ENCODE measurements at places on chromosomes 2 and 18. TPM values are rescaled to one million over a fixed set of nuclear protein-coding genes. Genes with fewer than 3 reads are reported as not detected.

DNA sequence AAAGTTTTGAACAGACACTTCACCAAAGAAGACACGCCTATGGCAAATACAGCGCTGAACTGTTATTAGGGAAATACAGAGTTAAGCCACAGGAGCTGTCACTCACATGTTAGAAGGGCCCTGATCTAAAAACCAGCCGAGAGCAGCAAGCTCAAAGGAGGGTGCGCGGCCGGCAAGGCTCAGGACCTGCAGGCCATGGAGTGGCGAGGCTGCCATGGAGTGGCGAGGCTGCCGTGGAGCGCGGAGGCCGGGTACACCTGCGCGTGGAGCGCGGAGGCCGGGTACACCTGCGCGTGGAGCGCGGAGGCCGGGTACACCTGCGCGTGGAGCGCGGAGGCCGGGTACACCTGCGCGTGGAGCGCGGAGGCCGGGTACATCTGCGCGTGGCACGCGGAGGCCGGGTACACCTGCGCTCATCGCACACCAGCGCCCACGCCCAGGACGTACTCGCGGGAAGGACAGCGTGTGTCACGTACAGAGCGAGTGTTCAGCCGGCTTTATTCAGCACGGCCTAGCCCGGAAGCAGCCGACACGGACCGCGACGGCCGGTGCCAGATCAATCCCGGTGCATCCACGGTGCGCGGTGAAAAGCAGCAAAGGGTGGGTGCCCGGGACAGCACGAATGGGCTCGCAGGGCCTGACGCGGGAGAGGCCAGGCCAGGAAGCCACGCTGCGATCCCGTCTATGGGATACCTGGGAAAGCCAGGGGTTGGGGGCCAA is 68.8 kb downstream of the SLC66A2 start:
- no peaks in the 10 kb centered on the region for H3K27me3 ChIP-seq
- no peaks in the 10 kb centered on the region for H3K36me3 ChIP-seq
- no peak overlapping the region for H3K27ac ChIP-seq

- H3K4me1 ChIP-seq, result no peaks in the 10 kb centered on the region
- no peak overlapping the region for H3K27ac ChIP-seq
- no peaks in the 10 kb centered on the region for H3K27me3 ChIP-seq
- DNase-seq, result no peak
Observed at GRCh38 chr18:21191596-21192307, 50.3 kb upstream of the GREB1L start.

- DNase-seq, result no peak
- H3K4me1 ChIP-seq, result no peaks in the 10 kb centered on the region
- H3K4me3 ChIP-seq, result no peak overlapping the region
Observed at GRCh38 chr2:146124741-146125140, 1604.8 kb upstream of the ZEB2 start.

- peaks cover 13% of the 10 kb centered on the region for H3K4me1 ChIP-seq
- H3K36me3 ChIP-seq, result peaks cover 3% of the 10 kb centered on the region
- H3K4me3 ChIP-seq, result no peak overlapping the region
- H3K27ac ChIP-seq, result no peak overlapping the region
- DNase-seq, result no peak
- H3K27me3 ChIP-seq, result no peaks in the 10 kb centered on the region
Observed at GRCh38 chr18:9771977-9772660, 64.0 kb downstream of the RAB31 start.

GRCh38 chr2:222241128-222241870 is 57.5 kb downstream of the PAX3 start:
- no peaks in the 10 kb centered on the region for H3K36me3 ChIP-seq
- H3K4me3 ChIP-seq, result no peak overlapping the region
- no peaks in the 10 kb centered on the region for H3K4me1 ChIP-seq
- H3K27ac ChIP-seq, result no peak overlapping the region
- no peaks in the 10 kb centered on the region for H3K27me3 ChIP-seq

GRCh38 chr18:70132999-70133398 is 72.5 kb downstream of the RTTN start:
- H3K27ac ChIP-seq, result no peak overlapping the region
- H3K27me3 ChIP-seq, result no peaks in the 10 kb centered on the region
- H3K4me3 ChIP-seq, result no peak overlapping the region
- DNase-seq, result no peak
- peaks cover 11% of the 10 kb centered on the region for H3K36me3 ChIP-seq

DNA sequence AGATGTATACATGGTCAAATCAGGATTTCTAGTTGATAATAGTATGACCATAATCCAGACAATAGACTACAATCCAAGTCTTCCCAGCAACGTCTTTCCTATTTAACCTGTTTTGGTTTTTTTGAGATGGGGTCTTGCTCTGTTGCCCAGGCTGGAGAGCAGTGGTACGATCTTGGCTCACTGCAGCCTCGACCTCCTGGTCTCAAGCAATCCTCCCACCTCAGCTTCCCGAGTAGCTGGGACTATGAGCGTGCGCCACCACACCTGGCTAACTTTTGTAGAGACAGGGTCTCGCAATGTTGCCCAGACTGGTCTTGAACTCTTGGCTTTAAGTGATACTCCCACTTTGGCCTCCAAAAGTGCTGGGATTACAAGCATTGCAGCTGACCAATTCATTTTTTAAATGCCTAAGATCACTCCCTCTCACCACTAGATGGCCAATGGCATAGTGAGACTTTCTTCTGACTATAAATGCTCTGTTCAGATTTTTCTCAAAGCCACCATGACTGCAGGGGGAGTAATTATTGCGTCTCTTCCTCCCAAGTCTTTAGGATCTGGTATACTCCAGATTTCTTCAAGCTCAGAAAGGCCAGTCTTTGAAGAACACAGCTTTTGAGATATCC is 47.6 kb downstream of the HNRNPLL start:
- no peak overlapping the region for H3K4me3 ChIP-seq
- DNase-seq, result no peak
- no peaks in the 10 kb centered on the region for H3K36me3 ChIP-seq
- H3K27ac ChIP-seq, result no peak overlapping the region

DNA sequence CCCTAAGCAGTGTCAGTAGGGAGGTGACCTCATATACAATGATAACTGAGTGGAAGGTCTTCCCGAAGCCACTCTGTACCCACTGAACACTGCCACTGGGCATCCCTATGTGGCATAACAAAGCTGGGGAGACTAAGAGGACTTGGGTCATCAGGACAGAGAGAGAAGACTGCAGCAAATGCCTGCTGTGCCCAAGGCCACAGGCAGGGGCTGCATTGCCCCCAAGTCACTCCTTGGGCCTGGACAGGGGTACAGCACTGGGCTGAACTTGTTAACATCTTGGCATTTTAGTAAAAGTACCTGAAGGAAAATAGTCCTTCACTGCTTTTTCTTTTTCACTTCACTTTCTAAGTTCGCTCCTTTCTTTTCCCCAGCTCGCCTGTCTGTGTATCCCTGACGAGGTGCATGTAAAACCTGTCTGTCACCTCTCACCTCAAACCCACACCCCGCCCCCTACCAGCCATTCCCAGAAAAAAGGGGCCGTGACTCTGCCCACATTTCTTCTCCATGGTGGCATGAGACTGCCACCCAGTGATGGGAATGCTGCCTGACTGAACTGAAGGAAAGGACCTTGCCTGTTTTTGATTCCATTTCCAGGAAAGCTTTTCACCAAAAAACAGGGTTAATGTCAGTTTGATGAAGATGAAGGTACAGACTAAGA is 62.9 kb downstream of the MTHFD2 start:
- no peak overlapping the region for H3K27ac ChIP-seq
- no peaks in the 10 kb centered on the region for H3K36me3 ChIP-seq
- H3K27me3 ChIP-seq, result no peaks in the 10 kb centered on the region
- no peaks in the 10 kb centered on the region for H3K4me1 ChIP-seq

DNA sequence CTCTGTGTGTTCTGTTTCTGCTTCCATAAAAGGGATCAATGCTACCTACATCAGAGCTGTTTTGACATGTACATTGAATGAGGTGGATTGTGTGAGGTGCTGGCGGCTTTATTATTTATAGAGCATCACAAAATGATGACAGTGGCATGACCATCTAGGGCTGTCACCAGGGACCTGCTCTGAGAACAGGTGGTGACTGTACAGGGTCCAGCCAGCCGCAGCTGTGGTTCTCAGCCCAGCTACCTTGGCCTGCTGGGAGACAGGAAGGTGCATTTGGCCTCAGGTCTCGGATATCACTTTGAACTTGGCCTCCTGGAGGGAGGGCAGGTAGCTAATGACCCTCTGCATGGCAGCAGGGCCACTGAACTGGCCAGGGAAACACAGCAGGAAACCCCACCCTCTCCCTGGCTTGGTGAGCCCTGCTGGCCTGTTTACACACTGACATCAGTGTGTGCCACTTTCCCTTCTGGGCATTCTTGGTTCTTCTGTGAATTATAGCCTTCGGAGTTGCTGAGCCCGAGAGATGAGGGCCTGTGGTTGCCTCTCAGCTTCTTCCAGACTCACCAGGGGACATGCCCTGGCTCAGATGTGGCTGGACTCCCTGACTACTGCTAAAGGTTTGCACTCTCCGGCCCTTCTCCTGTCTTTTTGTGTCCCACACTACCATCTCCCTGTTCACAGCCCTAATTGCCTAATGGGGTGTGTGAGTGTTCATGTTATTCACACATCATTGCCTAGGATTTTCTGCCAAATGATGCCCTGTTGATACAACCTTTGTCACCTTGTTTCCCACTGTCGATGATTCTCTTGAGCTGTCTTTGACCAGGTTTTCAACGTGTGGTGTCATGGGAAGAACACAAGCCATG is 109.2 kb upstream of the RAB12 start:
- DNase-seq, result no peak
- H3K4me1 ChIP-seq, result no peaks in the 10 kb centered on the region
- no peak overlapping the region for H3K4me3 ChIP-seq
- no peak overlapping the region for H3K27ac ChIP-seq

- H3K4me3 ChIP-seq, result no peak overlapping the region
- no peak overlapping the region for H3K27ac ChIP-seq
- DNase-seq, result no peak
Observed at GRCh38 chr2:238786792-238787490, 60.9 kb upstream of the TWIST2 start.

GRCh38 chr18:75638776-75639471 is 211.4 kb upstream of the SMIM21 start:
- H3K4me1 ChIP-seq, result no peaks in the 10 kb centered on the region
- H3K27me3 ChIP-seq, result no peaks in the 10 kb centered on the region
- no peak for DNase-seq
- no peak overlapping the region for H3K4me3 ChIP-seq

- H3K27me3 ChIP-seq, result no peaks in the 10 kb centered on the region
- peaks cover 13% of the 10 kb centered on the region for H3K4me1 ChIP-seq
- no peak for DNase-seq
- H3K4me3 ChIP-seq, result no peak overlapping the region
- no peaks in the 10 kb centered on the region for H3K36me3 ChIP-seq
- H3K27ac ChIP-seq, result no peak overlapping the region
Observed at GRCh38 chr2:84858937-84859336, 21.9 kb downstream of the TRABD2A start.

DNA sequence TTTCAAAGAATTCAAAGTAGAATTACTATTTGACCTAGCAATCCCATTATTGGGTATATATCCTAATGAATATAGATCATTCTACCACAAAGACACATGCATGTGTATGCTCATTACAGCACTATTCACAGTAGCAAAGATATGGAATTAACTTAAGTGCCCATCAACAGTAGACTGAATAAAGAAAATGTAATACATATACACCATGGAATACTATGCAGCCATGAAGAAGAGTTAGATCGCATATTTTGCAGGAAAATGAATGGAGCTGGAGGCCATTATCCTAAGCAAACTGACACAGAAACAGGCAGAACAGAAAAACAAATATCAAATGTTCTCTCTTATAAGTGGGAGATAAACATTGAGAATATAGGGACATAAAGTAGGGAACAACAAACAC is 519.2 kb upstream of the REG3G start:
- H3K27me3 ChIP-seq, result no peaks in the 10 kb centered on the region
- no peaks in the 10 kb centered on the region for H3K4me1 ChIP-seq
- DNase-seq, result no peak
- H3K36me3 ChIP-seq, result no peaks in the 10 kb centered on the region

DNA sequence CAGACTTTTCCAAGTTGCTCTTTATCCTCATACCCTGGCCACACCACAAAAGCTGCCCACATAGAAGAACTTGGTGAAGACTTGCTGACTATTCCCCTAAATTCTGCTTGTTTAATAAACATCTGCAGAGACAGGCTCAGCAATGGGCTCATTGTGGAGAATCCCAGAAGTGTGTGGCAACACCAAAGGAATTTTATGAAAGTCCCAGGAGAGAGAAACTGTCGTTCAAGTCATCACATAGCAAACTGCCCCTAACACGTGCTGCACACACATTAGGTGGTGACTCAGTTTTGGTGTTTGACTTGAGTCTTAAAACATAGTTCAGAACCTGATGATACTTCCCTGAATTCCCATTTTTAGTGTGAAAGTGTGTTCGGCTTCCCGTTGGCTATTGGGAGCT is 38.6 kb downstream of the CYP1B1 start:
- peaks cover 15% of the 10 kb centered on the region for H3K4me1 ChIP-seq
- H3K36me3 ChIP-seq, result no peaks in the 10 kb centered on the region
- no peak overlapping the region for H3K4me3 ChIP-seq
- no peak for DNase-seq

- no peaks in the 10 kb centered on the region for H3K4me1 ChIP-seq
- no peaks in the 10 kb centered on the region for H3K27me3 ChIP-seq
- no peak overlapping the region for H3K27ac ChIP-seq
- no peak for DNase-seq
- H3K36me3 ChIP-seq, result no peaks in the 10 kb centered on the region
Observed at GRCh38 chr2:182952741-182953450, 85.4 kb downstream of the NCKAP1 start.

- no peaks in the 10 kb centered on the region for H3K27me3 ChIP-seq
- H3K4me3 ChIP-seq, result no peak overlapping the region
- no peak for DNase-seq
- no peaks in the 10 kb centered on the region for H3K36me3 ChIP-seq
- peaks cover under 1% of the 10 kb centered on the region for H3K4me1 ChIP-seq
- H3K27ac ChIP-seq, result no peak overlapping the region
Observed at GRCh38 chr18:22828171-22828570, 105.0 kb upstream of the RBBP8 start.

GRCh38 chr2:88927128-88927527 is 235.7 kb downstream of the RPIA start:
- H3K36me3 ChIP-seq, result no peaks in the 10 kb centered on the region
- H3K4me1 ChIP-seq, result no peaks in the 10 kb centered on the region
- no peak for DNase-seq

DNA sequence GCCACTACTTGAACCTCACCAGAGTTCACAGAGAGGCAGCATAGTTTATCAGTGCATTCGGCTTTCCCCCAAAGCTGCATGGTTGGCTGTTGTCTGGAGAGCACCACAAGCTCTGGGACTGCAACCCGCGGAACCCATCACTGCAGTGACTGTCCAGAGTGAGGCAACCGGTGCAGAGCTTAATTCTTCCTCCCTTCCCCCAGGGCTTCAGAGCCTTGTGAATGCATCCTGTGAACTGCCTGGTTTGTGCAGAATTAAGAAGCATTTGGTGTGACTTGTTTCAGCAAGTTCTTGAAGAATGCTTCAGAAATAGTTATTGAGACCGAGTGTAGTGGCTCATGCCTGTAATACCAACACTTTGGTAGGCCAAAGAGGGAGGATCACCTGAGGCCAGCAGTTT is 99.2 kb upstream of the FOSL2 start:
- no peaks in the 10 kb centered on the region for H3K4me1 ChIP-seq
- H3K4me3 ChIP-seq, result no peak overlapping the region
- H3K36me3 ChIP-seq, result peaks cover 5% of the 10 kb centered on the region
- H3K27ac ChIP-seq, result no peak overlapping the region
- no peak for DNase-seq

Gene ASB18
- total RNA-seq, result not detected

Gene ERICH2
- total RNA-seq, result not detected

Gene GRP
- not detected for total RNA-seq

Gene CSRNP3
- total RNA-seq, result not detected

Gene ZNF892
- 5.5 TPM for total RNA-seq

Gene FIGN
- not detected for total RNA-seq

Gene D2HGDH
- total RNA-seq, result 67.7 TPM

Gene CYP27A1
- total RNA-seq, result 0.39 TPM

Gene MOGAT1
- not detected for total RNA-seq

Gene STK17B
- total RNA-seq, result 261 TPM

Gene MATN3
- not detected for total RNA-seq

Gene LINC00305
- total RNA-seq, result not detected

Gene SERPINB10
- total RNA-seq, result not detected

All from B cell (primary cell).